ENCODE measurements at places on chromosomes 7 and 10. TPM values are rescaled to one million over a fixed set of nuclear protein-coding genes. Genes with fewer than 3 reads are reported as not detected.
A peak's percentile ranks its signal among the peaks of the same experiment; 100 is the strongest.

The ENTPD1 gene
- 11.3 TPM for total RNA-seq

The ZNF862 gene
- total RNA-seq: 23.6 TPM

The HABP2 gene
- total RNA-seq: not detected

The TMEM176B gene
- 14.5 TPM for total RNA-seq

- peaks cover 4% of the 10 kb centered on the region for H3K4me1 ChIP-seq
- no peaks in the 10 kb centered on the region for H3K27me3 ChIP-seq
- no peaks in the 10 kb centered on the region for H3K36me3 ChIP-seq
- no peak for DNase-seq
These were observed 295.5 kb downstream of the MDFIC start for GRCh38 chr7:115217373-115217772.

The PRR15 gene
- total RNA-seq: 1.2 TPM

GRCh38 chr10:107631876-107632275 is 467.4 kb upstream of the SORCS1 start:
- no peaks in the 10 kb centered on the region for H3K27me3 ChIP-seq
- no peak overlapping the region for H3K4me3 ChIP-seq
- no peak overlapping the region for H3K27ac ChIP-seq
- no peak for DNase-seq

The SPDYE8 gene
- total RNA-seq: not detected

DNA sequence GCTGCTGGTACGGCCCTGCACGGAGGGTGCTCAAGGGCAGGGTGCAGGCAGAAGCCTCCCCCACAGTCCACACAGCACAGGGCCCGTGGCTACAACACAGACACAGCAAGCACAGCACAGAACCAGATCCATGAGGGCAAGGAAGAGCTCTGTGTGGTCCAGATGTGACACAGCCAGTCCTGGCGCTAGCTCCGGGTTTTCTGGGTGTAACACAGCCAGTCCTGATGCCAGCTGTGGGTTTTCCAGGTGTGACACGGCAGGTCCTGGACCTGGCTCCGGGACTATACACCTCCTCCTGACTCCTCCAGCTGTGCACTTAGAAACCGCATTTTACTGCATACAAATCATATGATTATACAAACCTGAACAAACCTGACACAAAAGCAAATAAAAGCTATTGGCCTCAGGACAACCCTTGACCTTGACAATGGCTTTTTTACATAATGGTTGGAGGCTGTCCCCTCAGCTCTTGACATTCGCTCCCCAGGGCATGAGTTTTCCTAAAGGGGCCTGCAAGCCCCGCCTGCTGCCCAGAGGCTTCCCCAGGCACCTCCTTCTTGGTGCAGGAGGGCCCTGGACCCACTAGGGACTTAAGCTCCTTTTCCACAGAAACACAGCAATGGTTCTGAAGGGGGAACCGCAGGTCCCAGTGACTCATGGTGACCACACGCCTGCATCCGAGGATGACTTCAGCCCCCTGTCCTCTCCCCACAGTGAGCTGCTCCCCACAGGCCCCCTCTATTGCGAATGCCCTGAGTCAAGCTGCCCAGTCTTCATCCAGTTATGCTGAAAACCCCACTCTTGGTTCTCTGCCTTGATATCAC is 209.6 kb downstream of the PTPRN2 start:
- DNase-seq: no peak
- H3K27me3 ChIP-seq: no peaks in the 10 kb centered on the region
- H3K27ac ChIP-seq: no peak overlapping the region
- H3K4me3 ChIP-seq: no peak overlapping the region
- H3K36me3 ChIP-seq: no peaks in the 10 kb centered on the region
- H3K4me1 ChIP-seq: no peaks in the 10 kb centered on the region

The PNLIPRP3 gene
- total RNA-seq: 0.11 TPM

- H3K36me3 ChIP-seq: no peaks in the 10 kb centered on the region
- DNase-seq: no peak
- H3K4me3 ChIP-seq: no peak overlapping the region
- no peaks in the 10 kb centered on the region for H3K4me1 ChIP-seq
- H3K27ac ChIP-seq: no peak overlapping the region
These were observed 16.0 kb downstream of the DIP2C start for GRCh38 chr10:673492-673891.

The TBC1D12 gene
- total RNA-seq: 17.5 TPM

GRCh38 chr7:95141755-95142154 is 182.6 kb downstream of the PON1 start:
- no peak overlapping the region for H3K4me3 ChIP-seq
- no peak overlapping the region for H3K27ac ChIP-seq
- H3K27me3 ChIP-seq: no peaks in the 10 kb centered on the region

DNA sequence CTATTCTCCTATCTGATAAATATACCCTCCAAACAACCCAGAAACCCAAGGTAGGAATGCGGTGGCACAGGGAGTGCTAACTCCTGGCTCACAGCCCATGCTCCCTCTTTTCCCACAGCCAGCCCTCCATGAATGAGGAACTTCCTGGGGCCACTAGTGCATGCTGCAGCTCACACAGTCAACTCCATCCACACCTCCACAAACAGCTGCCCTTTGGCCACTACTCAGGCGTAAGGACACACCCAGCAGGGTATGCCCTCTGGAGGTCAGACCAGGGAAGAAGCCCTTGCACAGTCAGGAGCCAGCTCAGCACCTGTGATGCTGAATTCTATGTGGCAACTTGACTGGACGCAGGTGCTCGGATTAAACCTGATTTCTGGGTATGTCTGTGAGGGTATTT is 85.2 kb upstream of the PIK3CG start:
- H3K27me3 ChIP-seq: no peaks in the 10 kb centered on the region
- H3K27ac ChIP-seq: no peak overlapping the region
- H3K4me1 ChIP-seq: peaks cover 4% of the 10 kb centered on the region
- H3K4me3 ChIP-seq: no peak overlapping the region
- no peaks in the 10 kb centered on the region for H3K36me3 ChIP-seq

- no peak overlapping the region for H3K4me3 ChIP-seq
- no peaks in the 10 kb centered on the region for H3K4me1 ChIP-seq
- no peaks in the 10 kb centered on the region for H3K27me3 ChIP-seq
- H3K36me3 ChIP-seq: no peaks in the 10 kb centered on the region
- no peak for DNase-seq
These were observed 23.0 kb downstream of the GSDME start for GRCh38 chr7:24734306-24734705.

The PNLIP gene
- not detected for total RNA-seq

The FANK1 gene
- total RNA-seq: 17.2 TPM

GRCh38 chr10:13743101-13743693 is 156.4 kb downstream of the PRPF18 start:
- H3K4me1 ChIP-seq: no peaks in the 10 kb centered on the region
- no peak for DNase-seq
- no peak overlapping the region for H3K27ac ChIP-seq
- peaks cover under 1% of the 10 kb centered on the region for H3K36me3 ChIP-seq
- no peak overlapping the region for H3K4me3 ChIP-seq

GRCh38 chr10:37712489-37713131 is 144.8 kb downstream of the ZNF248 start:
- no peak overlapping the region for H3K4me3 ChIP-seq
- H3K27me3 ChIP-seq: no peaks in the 10 kb centered on the region
- H3K4me1 ChIP-seq: no peaks in the 10 kb centered on the region
- H3K36me3 ChIP-seq: no peaks in the 10 kb centered on the region
- DNase-seq: no peak
- H3K27ac ChIP-seq: no peak overlapping the region

GRCh38 chr10:91607646-91608403 is 25.0 kb downstream of the PPP1R3C start:
- H3K4me3 ChIP-seq: no peak overlapping the region
- no peak for DNase-seq
- H3K27ac ChIP-seq: peak overlapping the region; percentile 90
- no peaks in the 10 kb centered on the region for H3K36me3 ChIP-seq

GRCh38 chr10:49070701-49071100 is 44.6 kb downstream of the VSTM4 start:
- peaks cover 36% of the 10 kb centered on the region for H3K4me1 ChIP-seq
- H3K36me3 ChIP-seq: peaks cover 3% of the 10 kb centered on the region
- DNase-seq: no peak
- H3K4me3 ChIP-seq: no peak overlapping the region

- H3K27ac ChIP-seq: no peak overlapping the region
- no peak overlapping the region for H3K4me3 ChIP-seq
These were observed 85.2 kb downstream of the VTI1A start for GRCh38 chr10:112532189-112532588.

DNA sequence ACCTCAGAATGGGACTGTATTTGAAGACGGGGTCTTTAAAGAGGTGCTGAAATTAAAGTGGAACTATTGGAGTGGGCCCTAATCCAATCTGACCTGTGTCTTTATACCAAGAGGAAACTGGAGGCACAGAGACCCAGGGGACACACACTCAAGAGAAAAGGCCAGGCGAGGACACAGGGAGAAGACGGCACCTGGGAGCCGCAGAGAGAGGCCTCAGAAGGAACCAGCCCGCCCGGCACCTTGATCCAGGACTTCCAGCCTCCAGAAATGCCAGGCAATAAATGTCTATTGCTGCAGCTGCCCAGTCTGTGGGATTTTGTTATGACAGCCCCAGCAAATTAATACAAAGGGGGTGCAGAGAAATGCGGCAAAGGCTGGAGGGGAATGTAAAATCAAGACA is 10.5 kb downstream of the CARD11 start:
- H3K36me3 ChIP-seq: no peaks in the 10 kb centered on the region
- H3K27ac ChIP-seq: no peak overlapping the region
- H3K27me3 ChIP-seq: no peaks in the 10 kb centered on the region
- no peaks in the 10 kb centered on the region for H3K4me1 ChIP-seq
- DNase-seq: no peak

GRCh38 chr7:142353147-142354060 is 95.5 kb upstream of the PRSS58 start:
- no peak for DNase-seq
- no peaks in the 10 kb centered on the region for H3K27me3 ChIP-seq
- no peaks in the 10 kb centered on the region for H3K4me1 ChIP-seq
- no peaks in the 10 kb centered on the region for H3K36me3 ChIP-seq
- H3K4me3 ChIP-seq: no peak overlapping the region

DNA sequence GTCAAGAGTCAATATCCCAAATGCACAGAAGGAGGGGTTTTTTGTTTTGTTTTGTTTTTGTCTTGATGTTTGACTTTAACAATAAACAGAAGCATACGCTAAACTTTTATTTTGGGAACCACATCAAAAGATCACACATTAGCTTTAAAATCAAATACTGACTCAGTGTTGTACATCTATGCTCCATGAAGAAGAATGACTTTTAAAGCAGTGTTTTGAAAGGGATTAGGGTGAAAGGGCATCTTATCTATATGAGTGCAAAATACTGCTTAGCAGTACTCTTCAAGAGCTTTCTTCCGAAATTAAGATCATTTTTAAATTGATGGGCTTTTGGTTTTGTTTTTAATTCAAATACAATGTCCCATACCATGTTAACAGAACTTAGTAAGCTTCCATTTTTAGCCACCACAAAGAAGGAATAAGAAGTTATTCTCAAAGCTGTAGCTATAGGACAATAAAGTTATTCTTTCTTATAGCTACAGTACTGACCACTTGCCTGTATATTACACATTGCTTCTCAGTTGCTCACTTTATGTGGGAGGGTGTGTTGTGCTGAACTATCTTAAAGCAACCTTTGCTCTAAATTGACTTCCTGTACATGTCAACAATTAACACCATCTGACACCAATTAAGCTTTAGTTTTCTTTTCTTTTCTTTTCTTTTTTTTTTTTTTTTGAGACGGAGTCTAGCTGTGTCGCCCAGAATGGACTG is 144.3 kb upstream of the KAT6B start:
- DNase-seq: no peak
- H3K27ac ChIP-seq: no peak overlapping the region
- H3K4me1 ChIP-seq: peaks cover 5% of the 10 kb centered on the region
- H3K36me3 ChIP-seq: no peaks in the 10 kb centered on the region

The SLC18A2 gene
- total RNA-seq: not detected

DNA sequence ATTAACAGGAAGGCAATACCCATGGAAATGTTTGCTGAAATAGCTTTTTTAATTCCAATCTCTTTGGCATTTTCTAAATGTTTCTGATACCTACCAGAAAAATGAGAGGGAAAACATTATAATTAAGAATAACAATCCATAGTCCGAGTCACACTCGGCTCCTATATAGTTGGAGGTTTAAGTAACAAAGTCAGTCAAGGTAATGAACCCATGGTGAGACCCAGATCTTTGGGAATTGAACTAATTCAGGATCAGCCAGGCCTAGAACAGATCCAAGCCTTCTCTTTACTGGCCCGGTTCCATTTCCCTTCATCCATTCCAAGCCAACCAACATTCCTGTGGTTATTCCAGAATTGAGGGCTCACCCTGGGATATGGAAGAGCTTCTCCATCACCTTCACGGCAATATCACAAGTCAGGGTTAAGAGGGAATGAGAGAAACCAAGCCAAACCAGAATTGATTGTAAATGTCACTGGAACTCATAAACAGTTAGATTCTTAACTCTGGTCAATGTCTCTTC is 28.3 kb downstream of the ABCB4 start:
- DNase-seq: no peak
- H3K27ac ChIP-seq: no peak overlapping the region
- no peaks in the 10 kb centered on the region for H3K27me3 ChIP-seq
- no peaks in the 10 kb centered on the region for H3K36me3 ChIP-seq
- H3K4me1 ChIP-seq: no peaks in the 10 kb centered on the region
- H3K4me3 ChIP-seq: no peak overlapping the region

The FXYD4 gene
- not detected for total RNA-seq

The GSTO2 gene
- total RNA-seq: 14.3 TPM

- peaks cover 4% of the 10 kb centered on the region for H3K36me3 ChIP-seq
- H3K4me1 ChIP-seq: peaks cover 3% of the 10 kb centered on the region
- H3K27ac ChIP-seq: no peak overlapping the region
- H3K27me3 ChIP-seq: no peaks in the 10 kb centered on the region
- H3K4me3 ChIP-seq: no peak overlapping the region
- no peak for DNase-seq
These were observed 6.1 kb downstream of the OGDHL start for GRCh38 chr10:49756031-49756430.

GRCh38 chr10:101777619-101778145 is 1.8 kb upstream of the FGF8 start:
- no peak overlapping the region for H3K27ac ChIP-seq
- no peak for DNase-seq

The GALNT17 gene
- total RNA-seq: 5.8 TPM

DNA sequence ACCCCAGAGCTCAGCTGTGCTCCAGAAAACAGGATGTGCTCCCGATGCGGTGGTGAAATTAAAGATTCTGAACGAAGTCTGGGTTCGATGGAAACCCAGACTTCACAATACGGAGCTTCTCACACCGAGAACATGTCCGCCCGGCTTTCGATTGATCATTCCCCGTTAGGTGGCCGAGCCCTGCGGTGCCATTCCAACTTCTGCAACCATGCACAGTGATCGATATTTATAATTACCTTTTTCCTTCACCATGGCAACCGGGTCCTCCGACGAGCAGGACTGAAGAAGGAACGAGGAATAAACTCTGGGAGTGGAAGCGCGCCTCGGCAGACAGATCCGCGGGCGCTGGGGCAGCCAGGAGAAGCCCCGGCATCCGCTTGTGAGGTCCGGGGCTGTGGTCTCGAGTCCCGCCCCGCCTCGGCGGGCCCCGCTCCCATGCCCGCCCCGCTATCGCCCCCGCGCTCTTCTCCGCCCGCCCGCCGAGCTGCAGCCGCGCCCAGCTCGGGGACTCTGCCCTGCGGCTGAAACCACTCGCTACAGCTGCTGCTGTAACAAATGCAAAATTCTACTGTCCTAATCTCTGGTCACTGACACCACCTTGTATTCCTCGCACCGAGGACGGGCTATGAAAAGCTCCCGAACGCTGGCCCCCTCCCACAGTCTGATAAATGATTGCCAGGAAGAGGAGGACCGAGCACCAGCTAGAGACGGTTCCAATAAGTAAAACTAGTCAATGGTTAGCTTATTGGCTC is 26.2 kb downstream of the ABLIM1 start:
- peaks cover 47% of the 10 kb centered on the region for H3K4me1 ChIP-seq
- no peaks in the 10 kb centered on the region for H3K27me3 ChIP-seq
- no peak overlapping the region for H3K27ac ChIP-seq

The DNA2 gene
- total RNA-seq: 7.4 TPM
